ENCODE measurements at places on chromosomes 3 and 15.

DNA sequence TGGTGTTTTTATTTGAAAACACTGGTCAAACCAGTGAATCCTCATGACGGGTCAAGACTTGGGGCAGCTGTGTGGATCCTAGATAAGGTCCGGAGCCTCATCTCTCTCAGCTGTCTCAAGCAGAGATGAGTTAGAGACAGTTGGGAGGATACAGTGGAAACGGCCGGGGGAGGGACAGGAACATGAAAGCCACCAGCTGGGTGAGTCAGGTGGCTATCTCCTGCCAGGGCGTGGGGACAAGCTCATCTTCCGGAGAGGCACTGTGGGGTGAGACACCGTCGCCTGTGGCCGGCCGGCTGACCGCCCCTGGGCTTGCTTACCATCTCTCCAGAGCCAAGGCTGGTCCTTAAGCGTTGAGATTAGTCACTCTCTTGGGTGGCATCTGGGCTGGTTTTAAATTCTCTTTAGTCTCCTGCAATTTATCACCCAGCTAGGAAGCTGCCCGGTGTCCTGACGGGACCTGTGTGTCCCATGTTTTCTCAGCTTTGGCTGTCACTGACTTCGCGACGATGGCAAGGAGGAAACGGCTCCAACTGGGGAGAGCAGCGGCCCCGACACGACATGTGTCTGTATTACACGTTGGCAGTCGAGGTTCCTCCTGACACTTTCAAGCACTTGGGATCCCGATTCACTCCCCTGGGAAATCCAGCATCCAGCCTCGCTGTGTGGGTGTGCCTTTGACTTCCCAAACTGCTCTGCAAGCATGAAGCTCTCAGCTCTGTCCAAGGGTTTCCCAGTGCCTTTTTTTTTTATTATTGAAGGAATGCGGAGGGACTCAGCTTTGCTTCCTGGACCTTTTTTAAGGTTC lies 7.5 kb downstream of the ST8SIA2 start:
- DNase-seq, result no peak

DNA sequence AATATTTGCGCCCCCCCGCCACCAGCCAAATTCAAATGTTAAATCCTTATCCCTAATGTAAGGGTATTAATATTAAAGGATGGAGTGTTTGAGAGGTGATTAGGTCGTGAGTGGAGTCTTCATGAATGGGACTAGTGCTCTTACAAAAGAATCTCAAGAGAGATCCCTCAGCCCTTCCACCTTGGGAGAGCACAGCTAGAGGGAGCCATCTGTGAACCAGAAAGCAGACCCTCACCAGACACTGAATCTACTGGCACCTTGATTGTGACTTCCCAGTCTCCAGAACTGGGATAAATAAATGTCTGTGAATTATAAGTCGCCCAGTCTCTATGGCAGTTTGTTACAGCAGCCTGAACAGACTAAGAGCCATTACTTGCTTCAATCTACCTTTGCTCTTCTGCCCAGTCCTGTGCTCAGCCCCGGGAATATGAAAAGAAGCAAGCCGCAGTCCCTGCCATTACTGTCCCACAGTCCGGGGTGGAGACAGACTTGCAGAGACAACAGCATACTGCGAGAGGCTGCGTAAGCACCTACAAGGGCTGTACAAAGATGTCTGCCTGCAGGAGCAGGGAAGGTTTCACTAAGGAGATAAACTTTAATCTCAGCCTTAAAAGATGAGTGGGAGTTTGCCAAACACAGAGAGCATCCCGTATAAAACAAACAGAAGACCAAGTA lies 110.7 kb upstream of the TMCO5A start:
- no peak for DNase-seq

DNA sequence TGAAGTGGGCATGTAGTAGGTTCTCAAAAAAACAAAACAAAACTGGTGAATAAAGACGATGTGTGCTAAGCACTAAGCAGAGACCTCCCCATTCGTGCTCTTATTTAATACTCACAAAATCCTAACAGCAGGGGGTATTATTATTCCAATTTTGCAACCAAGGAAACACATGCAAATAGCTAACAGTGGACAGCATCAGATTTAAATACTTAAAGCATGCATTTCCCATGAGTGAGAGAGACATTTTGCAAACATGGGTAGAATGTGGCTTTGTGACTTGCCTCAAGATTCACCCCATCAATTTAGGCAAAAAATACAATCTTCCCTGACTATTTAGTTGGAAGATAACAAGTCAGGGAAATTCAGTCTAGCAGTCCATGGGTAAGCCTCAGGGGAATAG lies 946.2 kb upstream of the CFAP20DC start:
- no peak for DNase-seq

GRCh38 chr3:136783708-136784191 lies 31.6 kb upstream of the STAG1 start:
- DNase-seq, result no peak

GRCh38 chr3:127754411-127755304 lies 67.7 kb downstream of the MGLL start:
- DNase-seq, result no peak

DNA sequence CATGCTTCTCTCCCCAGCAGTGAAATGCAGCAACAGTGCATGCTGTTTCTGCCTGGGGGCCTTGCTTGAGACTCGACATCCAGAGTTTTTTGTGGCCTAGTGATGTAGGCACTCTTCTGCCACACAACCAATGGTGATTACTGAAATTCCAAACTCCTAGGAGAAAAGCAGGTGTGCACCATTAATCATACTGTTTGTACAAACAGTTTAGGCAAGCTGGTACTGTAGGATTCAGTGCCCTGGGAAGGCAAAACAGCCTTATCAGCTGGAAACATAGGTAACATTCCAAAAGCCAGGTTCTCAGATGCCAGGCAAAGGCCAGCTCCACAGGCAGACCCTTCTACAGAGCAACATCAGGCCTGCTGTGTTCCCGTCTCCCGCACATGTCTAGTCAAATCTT lies 17.5 kb upstream of the RBP1 start:
- no peak for DNase-seq

- no peak for DNase-seq
Observed at GRCh38 chr3:66809595-66809958, 188.5 kb upstream of the KBTBD8 start.

DNA sequence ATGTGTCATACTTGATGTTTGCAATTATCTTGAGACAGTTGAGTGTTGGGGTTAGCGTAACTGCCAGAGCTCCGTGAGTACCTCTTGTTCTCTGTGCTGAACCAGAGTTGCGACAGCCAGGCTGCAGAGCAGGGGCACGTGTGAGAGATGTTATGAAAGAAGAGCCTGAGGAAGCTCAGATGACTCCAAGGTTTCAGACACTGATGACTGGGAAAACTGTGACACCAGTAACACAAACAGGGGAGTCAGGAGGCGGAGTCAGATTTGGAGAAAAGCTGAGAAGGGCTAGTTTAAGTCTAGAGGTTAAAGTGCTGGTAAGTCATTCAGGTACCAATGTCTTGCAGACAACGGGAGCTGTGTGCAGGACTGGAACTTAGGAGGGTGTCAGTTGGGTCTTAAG lies 45.0 kb downstream of the BLM start:
- DNase-seq, result no peak

DNA sequence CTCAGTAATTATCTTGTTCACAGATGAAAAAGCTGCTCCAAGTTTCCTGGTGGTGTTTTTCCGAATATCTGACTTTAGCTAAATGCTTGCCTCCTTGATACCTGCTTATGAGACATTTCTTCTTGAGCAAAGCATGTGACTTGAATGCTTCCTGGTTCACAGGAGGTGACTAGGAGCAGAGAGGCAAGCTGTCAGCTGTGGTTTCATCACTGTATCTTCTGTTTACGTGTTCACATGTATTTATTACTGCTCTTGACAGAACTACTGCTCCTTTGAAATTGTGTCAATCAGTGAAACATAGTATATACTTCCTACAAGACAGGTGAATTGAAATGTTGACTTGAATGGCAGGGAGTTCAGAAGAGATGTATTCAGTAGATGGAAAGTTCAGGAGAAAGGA lies 8.9 kb upstream of the SPPL2A start:
- no peak for DNase-seq

DNA sequence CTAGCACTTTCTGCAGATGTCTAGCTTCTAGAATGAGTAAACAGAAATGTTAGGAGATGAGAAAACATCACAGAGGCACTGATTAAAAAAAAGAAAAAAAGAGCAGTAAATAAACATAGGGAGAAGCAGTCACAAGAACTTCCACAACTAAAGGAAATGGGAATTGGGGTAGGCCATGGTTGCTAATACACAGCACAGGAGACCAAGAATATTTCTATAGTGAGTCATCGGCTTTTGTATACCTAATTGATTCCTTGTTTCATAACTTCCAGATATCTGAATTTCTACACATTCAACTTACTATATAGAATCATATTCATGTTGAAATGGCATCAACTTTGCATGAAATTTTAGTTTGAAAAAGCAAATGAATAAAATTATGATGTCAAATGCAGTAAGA lies 47.3 kb upstream of the TCF12 start:
- peak; percentile 12 for DNase-seq

GRCh38 chr3:195866686-195867511 lies 41.5 kb downstream of the TNK2 start:
- no peak for DNase-seq

All from HCT116 (cell line).